Esophagus muscularis mucosa (tissue), 4 donors: ENCODE measurements at places on chromosomes 7 and 10. TPM values are rescaled to one million over a fixed set of nuclear protein-coding genes. Genes with fewer than 3 reads are reported as not detected.

Gene PRF1
- total RNA-seq = 1.2 TPM

Gene CFAP46
- 1.3 TPM for total RNA-seq

Gene CREB5
- total RNA-seq = 18.6 TPM

Gene ZNF365
- 2.0 TPM for total RNA-seq

Gene AKR1D1
- total RNA-seq = not detected

Gene PBLD
- total RNA-seq = 8.1 TPM

Gene LRRC61
- total RNA-seq = 16.5 TPM

Gene BHLHA15
- total RNA-seq = not detected

Gene CARD11
- total RNA-seq = 0.42 TPM

Gene PANK1
- total RNA-seq = 4.8 TPM

Gene SUN3
- not detected for total RNA-seq

Gene NPS
- not detected for total RNA-seq

Gene CCL24
- 0.99 TPM for total RNA-seq

Gene IKZF1
- 8.5 TPM for total RNA-seq

Gene VIPR2
- 14.1 TPM for total RNA-seq

Gene SGCE
- total RNA-seq = 96.6 TPM

Gene WDR11
- 36.1 TPM for total RNA-seq

Gene ADAM22
- 2.1 TPM for total RNA-seq

Gene LRRN3
- 0.39 TPM for total RNA-seq

Gene NUP205
- 36.2 TPM for total RNA-seq

Gene CYP3A7
- total RNA-seq = not detected

Gene CYP51A1
- 28.1 TPM for total RNA-seq

Gene NUPR2
- total RNA-seq = not detected

Gene STEAP2
- total RNA-seq = 22.5 TPM

Gene SPDYE2
- not detected for total RNA-seq

Gene TWIST1
- 16.3 TPM for total RNA-seq

Gene PLXNA4
- total RNA-seq = 9.5 TPM

Gene LIPF
- total RNA-seq = not detected

Gene ADAP1
- total RNA-seq = 91.0 TPM

Gene VSTM4
- 13.5 TPM for total RNA-seq
